ENCODE measurements at places on chromosomes 4 and X.

DNA sequence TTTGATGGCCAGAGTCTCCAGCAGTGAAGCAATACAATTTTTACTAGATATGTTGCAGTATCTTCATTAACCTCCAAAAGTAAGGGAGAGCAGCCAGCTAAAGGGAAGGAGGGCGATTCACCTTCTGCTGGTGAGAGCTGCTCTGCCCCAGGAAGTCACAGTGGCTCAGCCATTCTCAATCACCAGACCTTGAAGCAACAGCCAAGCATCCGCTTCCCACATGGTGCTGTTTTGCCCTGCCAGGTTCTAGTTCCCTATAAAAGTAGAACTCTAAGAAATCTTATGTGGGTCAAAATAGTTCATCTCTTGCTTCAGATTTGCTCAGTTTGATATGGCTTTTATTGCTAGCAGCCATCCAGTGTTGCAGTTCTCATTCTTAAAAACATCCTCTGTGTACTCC is 166.8 kb downstream of the STIM2 start:
- DNase-seq: no peak

- no peak for DNase-seq
Observed at GRCh38 chr4:186500721-186501304, 54.6 kb downstream of the MTNR1A start.

DNA sequence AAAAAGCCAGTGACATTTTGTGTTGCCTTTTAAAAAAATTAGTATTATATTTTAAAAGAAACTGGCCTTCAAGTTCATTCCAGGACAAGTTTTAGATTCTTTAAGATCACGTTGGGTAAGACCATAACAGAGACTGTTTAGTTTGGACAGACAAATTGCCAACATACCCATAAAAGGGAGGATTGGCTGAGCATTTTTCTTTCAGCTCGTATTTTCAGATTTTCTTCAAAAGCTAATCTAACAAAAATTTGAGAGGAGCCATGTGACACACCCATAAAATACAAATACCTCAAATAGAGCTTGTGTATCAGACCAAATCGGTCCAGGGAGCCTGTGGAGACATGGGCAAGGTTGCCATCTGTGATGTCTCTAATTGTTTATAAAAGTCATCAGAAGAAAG is 74.6 kb upstream of the C1QTNF7 start:
- DNase-seq: no peak

- no peak for DNase-seq
Observed at GRCh38 chr4:109730619-109731545, 1.0 kb upstream of the PLA2G12A start.

DNA sequence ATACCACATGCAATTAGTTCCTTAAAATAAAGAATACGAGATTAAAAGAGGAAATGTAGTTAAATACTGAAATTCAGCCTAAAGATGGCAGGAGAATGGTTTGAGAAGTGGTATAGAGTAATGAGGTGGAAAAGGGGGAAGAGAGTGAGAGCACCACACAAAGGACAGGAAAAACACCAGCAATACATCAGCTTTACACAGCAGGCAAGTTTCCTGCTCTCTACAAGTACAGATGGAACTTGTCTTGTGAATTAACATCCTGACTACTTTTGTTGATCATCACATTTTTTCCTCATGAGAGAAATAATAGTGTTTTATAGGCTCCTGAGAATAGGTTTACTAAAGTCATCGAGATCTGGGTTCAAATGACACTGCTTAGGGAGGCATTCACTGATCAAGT is 2.9 kb upstream of the UNC5C start:
- no peak for DNase-seq

DNA sequence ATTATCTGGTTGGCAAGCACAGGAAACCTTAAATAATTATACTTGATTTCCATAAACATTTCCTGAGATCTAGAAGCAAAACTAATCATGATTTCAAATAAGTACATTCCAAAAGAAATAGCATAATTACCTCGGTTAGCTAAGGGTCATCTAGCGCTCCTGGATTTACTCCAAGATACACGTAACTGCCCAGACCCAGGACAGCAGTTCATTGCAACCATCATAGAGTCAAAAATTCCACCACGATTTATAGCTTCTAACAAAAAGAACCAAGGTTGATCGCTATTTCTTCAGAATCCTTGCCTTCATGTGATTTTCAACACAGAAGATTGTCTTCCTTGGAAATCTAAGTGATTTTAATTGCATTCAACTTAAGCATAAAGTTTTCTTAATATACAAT is 1235.5 kb upstream of the TENM3 start:
- DNase-seq: no peak

DNA sequence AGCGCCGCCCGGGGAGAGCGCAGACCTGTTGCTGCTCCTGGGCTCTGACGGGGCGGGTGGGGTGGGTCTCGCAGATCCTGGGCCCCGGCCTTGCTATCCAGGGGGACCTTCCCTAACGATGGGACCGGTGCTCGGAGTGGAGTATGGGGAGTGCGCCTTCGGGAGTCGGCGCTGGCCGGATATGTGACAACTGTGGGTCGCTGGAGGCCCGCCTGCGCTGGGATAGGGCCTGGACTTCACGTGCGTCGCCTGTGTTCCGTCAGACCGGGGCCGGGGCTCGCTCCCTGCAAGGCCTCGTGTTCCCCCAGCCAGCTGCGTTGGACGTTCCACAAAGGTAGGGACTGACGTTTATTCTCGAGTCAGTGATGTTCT is 1.3 kb downstream of the TBL1X start:
- peak; percentile 41 for DNase-seq

DNA sequence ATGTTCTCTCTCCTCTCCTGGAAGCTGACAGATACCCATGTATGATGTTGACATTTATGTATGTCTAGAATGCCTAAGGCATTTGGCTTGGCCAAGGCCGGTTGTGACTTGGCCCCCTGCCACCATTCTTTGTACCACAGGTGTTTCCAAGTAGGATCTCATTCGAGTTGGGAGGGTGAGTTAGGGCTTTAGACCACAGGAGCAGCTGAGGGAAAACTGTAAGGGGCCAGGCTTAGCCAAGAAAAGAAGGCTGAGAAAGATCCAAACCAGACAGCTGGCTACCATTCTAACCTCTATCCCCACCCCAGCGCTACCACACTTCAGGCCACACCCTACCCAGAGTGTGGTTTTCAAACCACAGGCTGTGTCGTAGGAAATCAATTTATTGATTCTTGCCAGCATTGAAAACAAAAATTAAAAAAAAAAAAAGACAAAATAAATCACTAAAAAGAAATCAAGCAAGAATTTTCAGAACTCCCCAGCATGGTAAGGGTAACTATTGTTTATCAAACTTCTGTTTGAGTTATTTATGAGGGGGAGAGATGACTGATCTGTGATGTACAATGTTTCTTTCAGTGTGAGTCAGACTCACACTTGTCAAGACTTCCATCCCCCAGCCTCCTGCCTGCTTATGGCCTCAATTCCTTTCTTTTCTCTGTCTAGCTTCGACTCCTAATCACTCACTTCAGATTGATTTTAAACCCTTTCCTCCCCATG is 9.9 kb downstream of the TMSB4X start:
- DNase-seq: no peak

DNA sequence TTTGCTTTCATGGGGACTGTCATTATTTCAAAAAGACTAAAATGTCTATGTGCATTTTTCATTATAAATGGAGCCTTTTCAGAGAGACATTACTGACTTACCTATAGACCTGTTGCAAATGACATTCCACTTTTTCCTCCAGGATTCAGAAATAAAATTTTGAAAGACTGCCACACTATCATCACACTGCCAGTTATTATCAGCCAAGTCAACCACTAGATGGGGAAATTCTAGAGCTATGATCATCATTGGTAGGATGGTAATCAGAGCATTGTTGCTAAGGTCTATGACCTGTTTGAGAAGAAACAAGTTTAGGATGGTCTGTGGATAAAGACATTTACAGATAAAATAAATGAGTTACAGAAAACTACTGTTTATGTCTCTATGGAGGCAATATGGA is 22.5 kb downstream of the LRRC66 start:
- DNase-seq: no peak

- DNase-seq: no peak
Observed at GRCh38 chrX:53471346-53471745, 37.2 kb upstream of the HSD17B10 start.

- DNase-seq: peak; percentile 95
Observed at GRCh38 chrX:19990556-19991349, at the start of gene BCLAF3. Gene BCLAF3 (minus strand): TSS chrX:19991061. CDS start chrX:19970264, 20,797 bp downstream.

DNA sequence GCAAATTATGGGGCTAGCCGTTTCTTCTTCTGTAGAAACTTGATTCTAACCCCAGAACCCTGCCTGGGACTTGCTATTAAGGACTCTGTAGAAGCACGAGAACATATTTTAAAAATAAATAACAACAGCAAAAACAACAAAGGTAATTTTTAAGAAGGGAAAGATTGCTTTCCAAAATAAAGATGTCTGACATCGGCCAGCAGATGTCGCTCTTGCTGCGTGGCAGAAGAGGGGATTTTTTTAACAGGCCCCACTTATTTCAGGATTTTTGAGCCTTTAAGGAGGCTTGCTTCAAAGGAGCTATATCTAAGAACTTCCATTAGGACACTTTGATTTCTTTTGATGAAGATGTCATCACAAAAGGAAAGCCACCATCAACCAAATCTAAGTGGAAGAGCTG is 62.8 kb upstream of the EGFL6 start:
- peak; percentile 57 for DNase-seq

DNA sequence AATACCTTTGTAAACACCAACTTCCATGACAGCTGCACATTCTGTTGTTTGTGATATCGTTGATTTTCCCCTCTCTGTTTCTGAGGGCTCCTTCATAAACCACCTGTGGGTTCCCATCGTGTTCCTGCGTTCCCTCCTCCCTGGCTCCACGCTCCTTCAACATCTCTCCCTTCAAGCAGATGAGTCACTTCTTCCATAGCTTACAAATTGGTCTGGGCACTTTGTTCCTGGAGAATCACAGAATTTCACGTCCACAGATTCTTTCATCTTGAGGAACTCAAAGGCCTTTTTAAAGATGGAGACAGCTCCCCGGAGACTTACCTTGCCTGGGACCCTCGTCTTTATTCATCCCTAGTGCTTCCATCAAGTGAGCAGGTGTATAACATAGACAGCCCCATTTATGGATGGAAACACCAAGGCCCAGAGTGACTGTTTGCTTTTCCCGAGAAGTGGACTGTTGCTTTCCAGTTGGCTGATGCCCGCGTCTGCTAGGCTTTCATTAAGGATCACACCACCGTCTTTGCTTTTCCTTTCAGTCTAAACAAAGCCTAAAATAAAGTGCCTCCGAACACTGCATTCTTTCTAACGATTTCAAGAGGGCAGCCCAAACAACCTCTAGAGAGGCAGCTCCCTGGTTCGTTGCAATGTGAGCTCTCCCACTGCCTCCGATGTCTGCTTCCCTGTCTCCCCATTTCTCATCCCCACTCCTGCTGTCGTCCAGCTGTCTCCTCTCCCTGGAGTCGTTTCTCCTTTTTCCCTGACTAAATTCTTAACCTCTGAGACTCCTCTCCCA is 146.3 kb upstream of the STX18 start:
- DNase-seq: no peak

GRCh38 chr4:173125216-173125812 is 43.3 kb upstream of the GALNT7 start:
- DNase-seq: no peak

- DNase-seq: no peak
Observed at GRCh38 chr4:48193921-48194468, 59.9 kb upstream of the TXK start.

DNA sequence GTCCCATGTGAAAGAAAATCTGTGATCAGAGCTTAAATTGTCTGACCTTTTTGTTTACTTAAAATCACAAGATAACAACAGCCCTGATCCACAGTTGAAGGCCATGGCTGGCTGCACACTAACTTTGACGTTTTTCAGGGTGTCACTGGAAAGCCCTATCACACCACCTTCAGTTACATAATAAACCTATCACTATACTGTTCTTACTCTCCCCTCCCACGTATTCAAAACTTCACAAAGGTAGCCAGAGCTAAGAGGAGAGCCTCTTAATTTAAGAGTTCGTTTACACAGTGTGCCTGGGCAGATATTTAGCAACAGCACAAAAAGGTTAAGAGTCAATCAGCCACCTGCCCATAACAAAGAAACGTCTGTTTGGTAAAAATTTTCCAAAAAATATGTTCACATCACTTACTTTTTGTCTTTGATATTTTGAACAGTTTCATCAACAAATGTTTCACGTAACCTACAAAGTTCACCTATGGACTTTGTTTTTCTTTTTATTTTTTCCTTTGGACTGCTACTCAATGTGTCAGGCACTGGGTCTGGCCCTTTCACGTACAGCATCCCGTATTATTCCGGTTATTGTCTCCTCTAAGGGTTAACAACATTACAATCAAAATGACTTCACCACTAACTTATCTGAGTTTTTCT is 25.0 kb downstream of the RFC1 start:
- no peak for DNase-seq

Data from D341Med (cell line).